ENCODE measurements at places on chromosomes 5 and 9.
A peak's percentile ranks its signal among the peaks of the same experiment; 100 is the strongest.

GRCh38 chr5:86354664-86355063 lies 263.1 kb upstream of the COX7C start:
- no peak for DNase-seq

- DNase-seq = no peak
Measured at GRCh38 chr5:78666041-78666444, 17.5 kb upstream of the LHFPL2 start.

DNA sequence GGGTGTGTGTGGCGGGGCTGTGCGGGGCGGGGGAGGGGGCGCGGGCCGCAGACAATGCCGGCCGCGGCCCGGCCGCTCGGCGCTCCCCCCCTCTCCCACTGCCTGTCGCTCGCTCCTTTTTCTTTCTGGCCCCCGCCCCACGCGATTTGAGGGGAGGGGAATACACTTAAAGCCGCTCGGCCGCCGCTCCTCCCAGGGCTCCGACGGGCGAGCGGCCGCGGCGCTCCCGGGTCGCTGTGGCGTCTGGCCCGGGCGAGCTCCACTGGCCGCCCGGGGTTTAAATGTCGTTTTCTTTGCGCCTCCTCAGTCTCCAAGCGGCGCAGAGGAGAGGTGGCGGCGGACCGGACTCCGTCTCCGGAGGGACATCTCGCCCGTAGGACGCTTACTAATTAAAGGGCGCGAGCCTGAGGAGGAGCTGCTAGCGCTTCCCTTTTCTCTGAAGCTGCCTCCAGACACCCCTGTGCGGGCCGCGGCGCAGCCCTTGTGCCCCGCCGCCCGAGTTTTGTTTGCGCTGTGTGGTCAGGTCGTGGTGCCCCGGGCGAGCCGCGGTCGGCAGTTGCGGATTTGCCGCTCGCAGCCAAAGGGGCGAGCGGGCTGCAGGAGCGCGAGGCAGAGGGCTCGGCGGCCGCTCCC lies 1.4 kb downstream of the ZSWIM6 start:
- DNase-seq = no peak

DNA sequence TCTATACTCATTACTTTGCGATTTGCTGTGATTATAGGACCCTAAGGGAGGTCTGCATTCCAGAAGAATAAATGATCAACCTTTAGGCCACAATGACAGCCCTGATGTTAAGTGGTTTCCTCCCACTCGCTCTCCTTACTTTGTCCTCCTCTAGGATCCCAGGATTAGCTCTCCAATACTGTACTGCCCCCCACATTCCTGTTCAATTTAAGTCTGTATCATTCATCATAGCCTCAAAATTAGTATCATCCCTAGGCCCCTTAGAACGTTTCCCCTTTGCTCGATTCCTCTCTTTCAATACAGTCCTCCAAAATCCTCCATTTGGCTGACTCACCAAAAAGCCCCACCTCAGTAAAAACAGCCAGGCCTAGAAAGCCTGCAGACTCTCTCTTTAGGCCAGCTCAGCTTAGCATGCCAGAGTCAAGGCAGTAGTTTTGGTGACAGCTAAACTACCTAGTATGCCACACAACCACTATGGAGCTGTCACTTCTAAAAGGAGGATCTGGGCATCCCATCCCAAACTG lies 24.4 kb downstream of the RNF145 start:
- peak; percentile 4 for DNase-seq

- no peak for DNase-seq
Measured at GRCh38 chr9:135903358-135903656, 4.0 kb downstream of the CAMSAP1 start.

DNA sequence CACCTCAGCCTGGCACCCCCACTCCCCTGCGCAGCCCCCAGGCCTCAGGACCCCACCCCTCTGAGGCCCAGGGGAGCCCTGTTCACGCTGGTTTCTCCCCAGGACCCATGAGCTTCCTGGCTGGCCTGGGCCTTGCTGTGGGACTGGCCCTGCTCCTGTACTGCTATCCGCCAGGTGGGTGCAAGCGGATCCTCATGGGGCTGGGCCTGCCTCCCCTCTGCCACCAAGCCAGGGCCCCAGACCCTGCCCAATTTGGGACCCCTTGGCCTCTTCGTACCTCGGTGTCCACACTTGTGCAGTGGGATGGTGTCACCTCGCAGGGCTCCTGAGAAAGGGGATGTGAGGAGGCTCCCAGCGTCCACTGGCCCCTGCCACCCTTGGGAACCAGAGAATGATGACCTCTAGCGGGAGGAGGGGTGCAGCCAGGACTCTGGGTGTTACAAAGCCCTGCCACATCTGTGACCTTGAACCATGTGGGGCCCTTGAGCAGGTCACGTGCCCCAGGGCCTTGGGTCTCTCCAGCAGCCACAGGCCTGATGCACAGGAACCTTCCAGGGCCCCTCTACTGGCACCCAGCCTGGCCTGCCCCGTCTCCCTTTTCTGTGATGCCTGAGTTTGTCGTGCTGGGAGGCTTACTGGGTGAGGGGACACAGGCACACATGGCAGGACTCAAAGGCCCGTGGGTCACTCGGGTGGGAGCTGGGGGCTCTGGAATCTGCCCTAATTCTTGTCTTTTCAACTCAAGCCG lies 16.3 kb downstream of the CARD19 start:
- no peak for DNase-seq

DNA sequence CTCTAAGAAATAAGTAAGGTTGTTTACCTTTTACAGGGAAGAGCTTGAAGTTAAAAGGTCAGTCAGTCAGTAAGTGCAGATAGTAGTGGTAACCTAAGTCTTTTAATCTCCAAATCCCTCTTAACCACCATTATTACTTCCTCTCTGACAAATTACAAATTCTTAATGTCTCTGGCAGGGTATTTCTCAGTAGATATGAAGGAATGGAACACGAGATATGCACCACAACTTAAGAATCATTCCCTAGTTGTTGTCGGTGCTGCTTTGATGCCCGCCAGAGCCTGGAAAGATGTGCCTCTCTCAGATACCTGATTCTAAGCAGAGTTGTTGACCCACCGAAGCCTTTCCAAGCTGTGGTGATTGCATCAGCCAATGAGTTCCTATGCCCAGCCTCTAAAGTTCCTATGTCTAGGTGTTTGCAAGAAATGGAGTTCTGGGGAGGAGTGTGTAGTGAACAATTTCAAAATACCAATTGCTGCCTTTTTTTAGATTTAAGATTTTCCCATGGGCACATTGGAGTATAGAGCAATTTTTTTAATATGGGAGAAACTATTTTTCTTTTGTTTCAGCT lies 78.5 kb downstream of the CD180 start:
- no peak for DNase-seq

GRCh38 chr5:111635916-111636570 lies 121.0 kb downstream of the NREP start:
- DNase-seq = no peak

DNA sequence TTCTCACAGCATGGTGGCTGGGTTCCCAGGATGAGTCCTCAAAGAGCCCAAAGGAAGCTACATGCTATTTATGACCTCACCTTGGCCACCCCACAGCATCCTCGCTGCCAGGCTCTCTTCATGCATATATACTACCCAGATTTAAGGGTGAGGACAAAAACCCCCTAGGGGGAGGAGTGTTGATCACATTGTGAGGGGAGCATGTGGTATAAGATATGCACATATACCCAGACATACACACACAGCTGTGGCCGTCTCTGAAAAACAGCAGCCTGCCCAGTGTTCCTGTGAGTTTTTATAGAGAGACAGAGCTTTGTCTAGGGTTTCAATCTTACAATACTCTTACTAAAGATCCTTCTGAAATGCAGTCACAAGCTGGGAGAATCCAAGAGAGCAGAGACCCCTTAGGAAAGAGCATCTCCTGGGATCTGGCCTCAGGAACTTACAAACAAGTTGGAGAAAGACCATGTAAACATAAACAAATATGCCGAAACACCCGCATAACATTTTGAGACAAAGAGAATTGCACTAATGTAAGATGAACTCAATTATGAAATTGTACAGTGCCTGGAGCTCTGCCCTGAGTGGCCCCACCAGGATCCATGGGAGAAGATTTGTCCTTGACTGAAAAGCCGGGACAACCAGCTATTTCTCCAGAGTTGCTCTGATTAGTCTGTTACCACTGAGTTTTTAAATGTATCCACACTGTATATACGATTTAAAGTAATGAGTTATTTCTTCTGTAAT lies 146.4 kb downstream of the GADD45G start:
- DNase-seq = no peak

GRCh38 chr9:85408494-85408893 lies 333.3 kb downstream of the AGTPBP1 start:
- DNase-seq = no peak

DNA sequence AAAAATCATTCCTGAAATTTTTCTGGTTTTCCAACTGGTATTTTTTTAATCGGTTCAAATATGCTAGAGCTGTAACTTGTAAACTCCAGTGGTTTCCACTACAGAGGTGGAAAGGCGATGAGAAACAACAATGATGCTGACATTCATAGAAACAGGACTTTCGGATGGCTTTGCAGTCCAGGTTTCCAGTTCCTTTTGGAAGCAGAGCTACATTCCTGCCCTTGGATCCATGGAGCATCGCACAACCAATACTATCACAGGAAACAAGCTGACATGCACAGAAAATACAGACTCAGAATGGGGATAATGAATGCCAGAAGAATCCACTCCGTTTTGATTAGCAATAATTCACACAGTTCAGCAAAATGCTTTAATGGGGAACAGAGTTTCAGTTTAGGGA lies 140.0 kb downstream of the EPB41L4A start:
- DNase-seq = no peak

DNA sequence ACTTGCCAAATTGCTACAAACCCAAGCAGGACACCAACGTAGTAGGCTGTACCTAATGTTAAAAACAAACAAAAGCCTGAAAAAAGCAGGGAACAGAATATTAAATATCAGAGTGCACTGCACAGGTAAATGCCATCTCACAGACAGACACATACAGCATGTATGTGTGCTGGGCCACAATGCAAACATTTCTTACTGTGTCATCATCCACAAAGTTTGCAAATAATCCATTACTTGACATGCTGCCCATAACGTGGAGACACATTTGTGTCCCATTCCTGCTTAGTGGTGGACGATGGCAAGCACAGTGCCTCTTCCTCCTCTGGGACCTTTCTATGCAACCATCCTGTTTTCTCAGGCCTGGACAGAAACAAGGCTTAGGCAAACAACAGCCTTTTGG lies 44.7 kb downstream of the GOLM1 start:
- no peak for DNase-seq

- peak; percentile 89 for DNase-seq
Measured at GRCh38 chr5:126776499-126777256, at the start of gene LMNB1. Gene LMNB1, plus strand, starts transcription at chr5:126777136. Its CDS starts 373 bp downstream, at chr5:126777509.

DNA sequence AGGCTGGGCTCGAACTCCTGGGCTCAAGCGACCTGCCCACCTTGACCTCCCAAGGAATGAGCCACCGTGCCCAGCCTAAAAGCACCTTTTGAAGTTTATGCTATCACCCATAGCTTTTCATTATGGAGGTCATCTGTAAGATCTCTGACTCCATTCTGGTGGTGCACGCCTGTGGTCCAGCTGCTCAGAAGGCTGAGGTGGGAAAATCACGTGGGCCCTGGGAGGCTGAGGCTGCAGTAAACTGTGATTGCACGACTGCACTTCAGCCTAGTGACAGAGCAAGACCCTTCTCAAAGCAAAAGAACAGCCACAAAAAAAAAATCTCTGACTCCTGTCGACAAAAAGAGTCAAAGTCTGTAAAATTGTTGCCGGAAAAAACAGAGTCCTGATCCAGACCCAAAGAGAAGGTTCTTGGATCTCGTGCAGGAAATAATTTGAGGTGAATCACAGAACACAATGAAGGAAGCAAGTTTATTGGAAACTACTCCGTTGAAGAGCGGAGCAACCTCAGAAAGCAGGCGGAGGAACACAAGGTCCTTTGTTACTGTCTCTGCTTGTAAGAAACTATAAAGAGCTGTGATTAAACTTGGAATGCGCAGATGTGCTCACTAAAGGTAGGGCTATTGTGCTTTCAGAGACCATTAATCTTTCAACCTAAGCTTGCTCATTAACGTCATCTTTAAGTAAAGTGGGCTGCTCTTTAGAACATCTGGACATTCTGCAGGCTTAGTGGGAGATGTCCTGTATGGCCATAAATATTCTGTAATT lies 2.0 kb upstream of the HAUS6 start:
- DNase-seq = no peak

DNA sequence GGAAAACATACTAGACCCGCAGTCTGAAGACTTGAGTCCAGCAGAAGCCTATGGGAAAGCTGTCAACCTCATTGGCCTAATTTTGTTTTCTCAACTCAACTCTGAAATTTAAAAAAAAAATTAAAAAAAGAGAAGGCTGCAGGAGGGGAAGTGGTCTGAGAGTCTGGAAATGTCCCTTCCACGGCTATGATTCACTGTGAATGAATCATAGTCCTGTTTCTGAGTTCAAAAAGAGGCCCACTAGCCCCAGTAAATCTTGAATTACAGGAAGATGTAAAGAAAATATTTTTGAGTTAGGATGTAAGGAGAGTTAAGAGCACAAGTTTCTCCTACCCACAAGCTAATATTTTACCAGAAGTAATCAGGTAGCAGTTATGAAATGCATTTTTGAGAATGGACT lies 565.5 kb upstream of the DMAC1 start:
- no peak for DNase-seq
